ENCODE measurements at places on chromosomes 3 and 15.
A peak's percentile ranks its signal among the peaks of the same experiment; 100 is the strongest.

DNA sequence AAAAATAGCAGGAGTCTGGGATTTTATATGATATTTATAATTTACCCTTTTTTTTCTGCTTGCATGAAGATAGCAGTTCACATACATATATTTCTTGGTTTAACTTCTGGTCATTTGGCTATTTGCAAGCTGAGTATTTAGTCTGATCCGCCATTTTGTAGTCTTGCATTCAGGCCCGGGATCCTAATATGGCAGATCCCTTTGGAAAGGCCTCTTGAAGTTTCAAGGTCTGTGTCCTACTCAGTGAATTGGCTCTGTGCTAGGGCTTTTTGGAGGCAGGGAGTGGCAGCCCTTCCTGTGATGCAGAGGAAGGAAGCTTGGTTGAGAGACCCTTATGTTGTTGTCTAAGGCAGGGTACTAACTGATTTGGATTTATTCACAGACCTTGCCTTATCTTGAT is 2.9 kb downstream of the SNRPN start:
- DNase-seq = no peak

GRCh38 chr15:74956648-74957475 is at the start of gene RPP25:
Gene RPP25 (minus strand): TSS chr15:74956772. CDS start chr15:74956583, 189 bp downstream.
- DNase-seq = peak; percentile 33

DNA sequence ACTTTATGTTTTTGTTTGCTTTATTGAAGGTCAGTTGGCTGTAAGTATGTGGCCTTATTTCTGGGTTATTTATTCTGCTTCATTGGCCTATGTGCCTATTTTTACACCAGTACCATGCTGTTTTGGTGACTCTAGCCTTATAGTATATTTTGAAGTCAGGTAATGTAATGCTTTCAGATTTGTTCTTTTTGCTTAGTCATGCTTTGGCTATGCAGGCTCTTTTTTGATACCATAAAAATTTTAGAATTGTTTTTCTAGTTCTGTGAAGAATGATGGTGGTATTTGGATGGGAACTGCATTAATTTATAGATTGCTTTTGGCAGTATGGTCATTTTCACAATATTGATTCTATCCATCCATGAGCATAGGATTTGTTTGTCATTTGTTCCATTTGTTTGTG is 63.5 kb upstream of the TTC14 start:
- DNase-seq = no peak

- DNase-seq = no peak
These were observed 114.5 kb upstream of the GADL1 start for GRCh38 chr3:31008994-31009393.

DNA sequence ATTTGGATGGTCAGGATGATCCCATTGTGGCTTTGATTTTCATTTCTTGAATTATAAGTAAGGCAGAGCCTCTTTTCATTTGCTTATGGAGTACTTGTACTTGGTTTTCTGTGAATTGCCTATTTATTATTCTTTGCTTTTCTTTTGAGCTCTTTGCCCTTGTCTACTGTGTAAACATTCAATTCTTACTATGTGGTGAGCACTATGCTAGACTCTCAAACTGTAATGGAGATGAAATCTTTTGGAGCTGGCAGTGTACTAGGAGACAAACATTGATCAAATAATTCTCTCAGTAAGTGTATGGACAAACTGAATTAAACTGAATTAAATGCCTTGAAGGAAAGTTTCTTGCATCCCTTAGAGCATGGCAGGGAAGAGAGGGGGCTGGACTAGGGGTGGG is 87.0 kb upstream of the NR2E3 start:
- DNase-seq = no peak

- DNase-seq = no peak
These were observed 42.8 kb upstream of the TMEM115 start for GRCh38 chr3:50401978-50402595.

All from stimulated activated CD8-positive, alpha-beta memory T cell treated with anti-CD3 and anti-CD28 coated beads, Interleukin-4, amount 100 ng/mL, for 1 hour (primary cell).